ENCODE measurements at places on chromosomes 16 and 17. TPM values are rescaled to one million over a fixed set of nuclear protein-coding genes. Genes with fewer than 3 reads are reported as not detected.

CCL11 gene
- total RNA-seq = not detected

TBL3 gene
- total RNA-seq = 27.0 TPM

FOXL1 gene
- total RNA-seq = not detected

DNA sequence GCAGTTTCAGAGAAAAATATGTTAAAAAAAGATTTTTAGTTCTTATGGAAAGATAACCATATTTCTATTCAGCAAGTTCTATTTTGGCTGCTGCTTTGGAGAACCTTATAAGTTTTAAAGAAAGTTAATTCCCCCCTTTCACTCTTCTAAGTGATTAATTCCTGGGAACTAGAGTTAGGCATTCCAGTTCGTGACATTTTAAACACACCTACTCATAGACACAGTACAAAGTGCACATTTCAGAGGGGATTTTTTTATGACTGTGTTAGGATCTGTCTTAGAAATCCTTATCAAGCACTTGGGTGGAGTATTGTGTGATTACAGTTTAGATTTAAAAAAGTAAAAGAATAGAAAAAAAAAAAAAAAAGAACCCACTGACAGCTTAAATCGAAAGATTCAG is 3.5 kb upstream of the CDH11 start:
- no peak for DNase-seq
- H3K27ac ChIP-seq = no peak overlapping the region
- no peaks in the 10 kb centered on the region for H3K36me3 ChIP-seq
- peaks cover 27% of the 10 kb centered on the region for H3K27me3 ChIP-seq
- H3K4me3 ChIP-seq = no peak overlapping the region
- no peaks in the 10 kb centered on the region for H3K4me1 ChIP-seq

GRCh38 chr17:29643817-29644160 is 21.1 kb upstream of the CORO6 start:
- DNase-seq = no peak
- H3K27ac ChIP-seq = no peak overlapping the region
- no peaks in the 10 kb centered on the region for H3K27me3 ChIP-seq
- H3K36me3 ChIP-seq = peaks cover 36% of the 10 kb centered on the region

DNA sequence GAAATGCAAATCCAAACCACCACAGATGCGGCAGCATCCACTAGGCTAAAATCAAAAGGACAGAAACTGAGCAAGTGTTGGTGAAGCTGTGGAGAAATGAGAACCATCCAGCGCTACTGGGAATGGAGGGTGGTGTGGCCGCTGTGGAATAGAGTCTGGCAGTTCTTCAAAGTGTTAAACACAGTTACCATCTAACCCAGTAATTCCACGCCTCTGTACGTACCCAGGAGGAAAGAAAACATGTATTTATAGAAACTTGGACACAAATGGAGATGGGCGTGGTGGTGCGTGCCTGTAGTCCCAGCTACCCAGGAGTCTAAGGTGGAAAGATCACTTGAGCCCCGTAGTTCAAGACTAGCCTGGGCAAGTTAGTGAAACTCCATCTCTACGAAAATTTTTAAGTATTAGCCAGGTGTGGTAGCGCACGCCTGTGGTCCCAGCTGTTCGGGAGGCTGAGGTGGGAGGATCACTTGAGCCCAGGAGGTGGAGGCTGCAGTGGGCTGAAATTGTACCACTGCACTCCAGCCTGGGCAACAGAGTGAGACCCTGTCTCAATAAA is 11.6 kb downstream of the SLC25A10 start:
- H3K4me3 ChIP-seq = no peak overlapping the region
- H3K4me1 ChIP-seq = peaks cover 2% of the 10 kb centered on the region
- no peak for DNase-seq
- no peak overlapping the region for H3K27ac ChIP-seq

DNA sequence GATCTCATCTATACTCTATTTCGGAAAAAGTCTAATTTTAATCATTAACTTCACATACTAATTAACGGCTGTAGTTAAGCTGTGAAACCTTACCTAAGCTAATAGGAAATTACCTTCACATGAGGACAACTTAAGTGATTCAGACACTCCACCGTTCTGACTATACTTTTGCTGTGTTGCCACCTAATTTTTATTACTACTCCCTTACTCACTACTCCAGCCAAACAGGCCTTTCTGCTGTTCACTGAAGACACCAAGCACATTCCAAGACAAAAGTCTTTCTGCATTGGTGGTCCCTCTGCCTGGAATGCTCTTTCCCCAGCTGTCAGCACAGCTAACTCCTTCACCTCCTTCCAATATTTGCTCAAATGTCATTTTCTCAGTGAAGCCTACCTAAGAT is 1.3 kb downstream of the CMTR2 start:
- no peak overlapping the region for H3K27ac ChIP-seq
- peaks cover 24% of the 10 kb centered on the region for H3K4me1 ChIP-seq
- H3K36me3 ChIP-seq = peaks cover 43% of the 10 kb centered on the region
- H3K27me3 ChIP-seq = peaks cover 7% of the 10 kb centered on the region
- no peak for DNase-seq

Data from activated CD4-positive, alpha-beta T cell treated with anti-CD3 and anti-CD28 coated beads, Interleukin-2, amount 10 ng/mL, durations not matched to agents 7 days and 5 days (primary cell).